Spleen (tissue), 13 donors: ENCODE measurements at places on chromosomes 11 and 22. TPM values are rescaled to one million over a fixed set of nuclear protein-coding genes. Genes with fewer than 3 reads are reported as not detected.

OLFML1 gene
- 12.8 TPM for total RNA-seq

OR9G4 gene
- 0.60 TPM for total RNA-seq

METTL15 gene
- total RNA-seq: 23.7 TPM

OPCML gene
- total RNA-seq: 4.4 TPM

MRPL49 gene
- total RNA-seq: 50.4 TPM

CADM1 gene
- 9.8 TPM for total RNA-seq

MMP3 gene
- not detected for total RNA-seq

GRCh38 chr22:24685531-24686190 lies 82.7 kb downstream of the GGT1 start:
- DNase-seq: no peak

GRCh38 chr11:36009473-36009872 lies 65.6 kb downstream of the LDLRAD3 start:
- DNase-seq: no peak
